Foreskin melanocyte (primary cell): ENCODE measurements at places on chromosomes 16 and 17.

DNA sequence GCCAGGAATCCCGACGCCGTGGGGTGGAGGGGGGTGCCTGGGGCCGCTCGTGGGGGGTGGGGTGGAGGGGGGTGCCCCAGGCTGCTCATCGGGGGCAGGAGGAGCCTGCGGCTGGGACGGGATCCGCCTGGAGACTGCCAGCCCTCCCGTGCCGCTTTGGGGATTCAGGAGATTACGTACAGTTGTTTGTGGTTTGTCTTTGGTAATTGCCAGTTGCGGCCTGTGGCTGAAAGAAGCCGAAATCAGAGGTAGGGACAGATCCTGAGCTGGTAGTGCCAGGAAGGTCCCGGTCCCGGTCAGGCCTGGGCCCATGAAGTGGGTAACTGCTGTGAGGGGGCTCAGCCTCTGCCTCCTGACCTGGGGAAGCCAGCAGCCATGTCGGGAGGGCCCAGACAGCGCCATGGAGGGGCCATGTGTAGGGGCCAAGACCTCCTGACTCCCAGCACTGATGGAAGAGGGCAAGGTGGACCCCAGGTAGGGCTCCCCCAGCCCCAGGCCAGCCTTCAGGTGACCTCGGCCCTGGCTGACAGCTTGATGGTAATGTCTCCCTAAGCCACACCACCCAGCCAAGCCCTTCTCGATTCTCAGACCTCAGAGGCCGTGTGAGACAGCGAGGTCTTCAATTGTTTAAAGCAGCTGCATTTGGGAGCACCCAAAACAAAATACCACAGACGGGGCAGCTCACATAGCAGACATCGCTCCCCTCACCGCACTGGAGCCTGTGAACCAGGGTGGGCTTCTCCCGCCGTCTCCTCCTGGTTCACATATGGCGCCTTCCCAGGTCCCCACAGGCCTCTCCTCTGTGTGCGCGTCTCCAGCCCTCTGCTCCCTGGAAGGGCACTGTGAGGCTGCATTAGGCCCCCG is 34.9 kb upstream of the SSTR5 start:
- DNase-seq: no peak

DNA sequence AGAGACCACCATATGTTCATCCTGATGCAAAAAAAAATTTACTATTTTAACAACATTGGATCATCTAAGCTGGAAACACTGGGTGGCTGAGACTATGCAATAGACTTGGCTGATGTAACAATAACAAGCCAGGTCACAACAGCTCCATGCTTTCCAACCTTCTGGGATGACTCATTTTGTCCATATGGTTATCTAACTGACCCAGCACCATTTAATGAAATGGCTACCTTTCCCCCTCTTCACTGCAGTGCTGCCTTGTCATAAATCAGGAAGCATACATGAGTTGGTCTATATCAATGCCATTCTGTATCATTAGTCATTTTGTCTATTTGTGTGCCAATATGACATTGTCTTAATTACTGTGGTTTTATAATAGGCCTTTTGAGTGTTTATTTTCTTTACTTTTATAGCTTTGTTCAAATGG is 217.6 kb upstream of the KCNJ16 start:
- no peak for DNase-seq

DNA sequence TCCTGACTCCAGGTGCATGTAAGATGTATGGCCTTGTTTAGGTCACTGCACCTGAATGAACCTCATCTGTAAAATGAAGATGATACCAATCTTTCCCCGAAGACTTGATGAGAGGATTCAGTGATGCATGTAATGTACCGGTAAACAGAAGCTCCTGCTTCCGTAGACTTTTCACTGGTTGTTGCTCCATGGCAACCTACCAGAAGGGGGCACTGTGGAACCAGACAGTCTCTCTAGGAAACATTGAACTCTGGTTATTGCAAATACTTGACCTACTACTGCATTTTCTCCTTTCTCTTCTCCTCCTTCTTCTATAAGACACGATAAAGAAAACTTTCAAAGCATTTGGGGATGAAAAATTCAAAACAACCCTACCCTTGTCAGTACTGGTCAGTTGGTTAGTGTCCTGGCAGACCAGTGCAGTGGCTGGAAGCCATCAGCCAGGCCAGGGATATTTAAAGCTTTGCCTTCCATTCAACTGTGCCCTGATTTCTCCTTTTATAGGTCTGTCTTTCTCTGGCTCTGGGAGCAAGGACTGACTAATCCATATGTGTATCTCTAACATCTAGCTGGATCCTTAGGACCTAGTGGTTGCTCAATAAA is 667.4 kb upstream of the SALL1 start:
- peak; percentile 16 for DNase-seq

DNA sequence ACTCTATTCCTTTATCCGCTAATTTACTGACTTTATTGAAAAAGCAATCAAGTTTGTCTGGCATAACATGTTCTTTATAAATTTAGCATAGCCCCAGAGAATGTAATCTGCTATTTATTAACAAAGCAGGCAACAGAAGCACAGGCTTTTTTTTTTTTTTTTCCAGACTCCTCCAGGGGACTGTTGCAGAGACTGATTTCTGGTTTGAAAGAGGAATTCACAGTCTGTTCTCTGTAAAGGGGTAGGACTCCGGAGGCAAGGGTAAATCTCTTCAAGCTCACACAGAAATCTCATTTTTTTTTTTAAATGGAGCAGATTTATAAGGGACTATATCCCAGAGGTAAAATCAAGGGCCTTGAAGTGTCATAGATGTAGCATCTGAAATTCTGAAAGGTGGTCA is 1386.5 kb upstream of the CDH8 start:
- no peak for DNase-seq

DNA sequence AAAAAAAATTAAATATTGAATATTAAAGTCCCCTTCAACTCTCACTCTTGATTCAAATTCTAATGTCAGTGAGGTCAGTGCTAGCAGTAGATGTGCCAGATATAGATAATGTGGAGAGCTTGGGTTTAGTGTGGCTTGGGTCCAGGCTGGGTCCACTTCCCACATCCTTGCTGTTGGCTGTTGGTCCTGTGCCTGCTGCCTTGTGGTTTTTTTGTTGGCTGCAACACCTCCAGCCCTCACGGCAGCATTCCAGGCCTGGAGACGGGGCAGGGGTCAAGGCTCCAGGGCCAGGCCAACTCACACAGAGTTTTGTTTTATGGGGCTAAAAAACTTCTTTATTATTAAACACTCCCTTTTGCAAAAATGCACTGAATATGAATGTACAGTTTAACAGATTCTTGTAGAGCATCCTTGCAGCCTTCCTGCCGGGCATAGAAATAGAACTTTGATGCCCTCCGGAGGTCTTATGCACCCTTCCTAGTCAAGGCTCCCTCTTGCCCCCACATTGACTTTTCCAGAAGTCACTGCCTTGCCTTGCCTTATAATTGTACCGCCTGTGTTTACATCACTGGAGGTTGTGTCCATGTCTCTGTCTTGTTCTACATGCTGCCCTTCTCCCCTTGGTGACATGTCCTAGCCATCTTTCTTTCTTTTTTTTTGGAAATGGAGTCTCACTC is 25.5 kb upstream of the MYO15B start:
- DNase-seq: no peak

- no peak for DNase-seq
Measured at GRCh38 chr17:36653856-36654255, 52.5 kb downstream of the MRM1 start.

- DNase-seq: no peak
Measured at GRCh38 chr17:78908426-78908825, 5.4 kb upstream of the CEP295NL start.

- DNase-seq: no peak
Measured at GRCh38 chr16:24825696-24826095, 20.1 kb upstream of the SLC5A11 start.

- no peak for DNase-seq
Measured at GRCh38 chr17:14301279-14302090, 604 bp downstream of the HS3ST3B1 start.

DNA sequence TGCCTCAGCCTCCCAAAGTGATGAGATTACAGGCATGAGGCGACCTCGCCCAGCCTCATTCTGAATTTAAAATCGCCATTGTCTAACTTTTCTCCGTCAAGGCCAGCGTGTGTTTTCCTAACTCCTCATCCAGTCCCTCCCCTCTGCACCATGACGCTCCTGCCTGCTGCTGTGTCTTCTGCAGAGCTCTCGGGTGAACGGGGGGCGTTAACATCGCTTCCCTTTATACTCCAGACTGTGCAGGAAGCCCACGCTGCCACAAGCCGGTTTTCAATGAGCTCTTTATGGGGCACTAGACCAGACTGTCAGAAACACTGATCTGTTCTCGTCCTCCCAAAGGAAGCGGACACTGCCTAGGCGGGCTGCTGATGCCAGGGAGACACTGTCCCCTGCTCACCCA is 13.2 kb downstream of the AANAT start:
- peak; percentile 66 for DNase-seq

DNA sequence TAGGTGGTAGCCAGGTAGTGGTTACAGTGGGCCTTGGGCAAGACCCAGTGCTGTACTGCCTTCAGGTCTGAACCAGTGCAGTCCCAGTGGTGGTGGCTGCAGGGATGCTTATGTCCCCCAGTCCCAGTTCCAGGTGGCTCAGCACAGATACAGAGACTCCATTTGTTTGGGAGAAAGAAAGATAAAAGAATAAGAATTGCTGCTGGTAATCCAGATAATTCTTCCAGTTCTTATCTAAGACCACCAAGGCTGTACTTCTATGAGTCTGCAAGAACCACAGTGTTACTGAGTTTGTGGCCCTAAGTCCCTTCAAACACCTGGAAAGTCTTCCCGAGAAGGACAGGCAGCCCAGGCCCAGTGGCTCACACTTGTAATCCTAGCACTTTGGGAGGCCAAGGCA is 33.9 kb upstream of the ATP2C2 start:
- no peak for DNase-seq

DNA sequence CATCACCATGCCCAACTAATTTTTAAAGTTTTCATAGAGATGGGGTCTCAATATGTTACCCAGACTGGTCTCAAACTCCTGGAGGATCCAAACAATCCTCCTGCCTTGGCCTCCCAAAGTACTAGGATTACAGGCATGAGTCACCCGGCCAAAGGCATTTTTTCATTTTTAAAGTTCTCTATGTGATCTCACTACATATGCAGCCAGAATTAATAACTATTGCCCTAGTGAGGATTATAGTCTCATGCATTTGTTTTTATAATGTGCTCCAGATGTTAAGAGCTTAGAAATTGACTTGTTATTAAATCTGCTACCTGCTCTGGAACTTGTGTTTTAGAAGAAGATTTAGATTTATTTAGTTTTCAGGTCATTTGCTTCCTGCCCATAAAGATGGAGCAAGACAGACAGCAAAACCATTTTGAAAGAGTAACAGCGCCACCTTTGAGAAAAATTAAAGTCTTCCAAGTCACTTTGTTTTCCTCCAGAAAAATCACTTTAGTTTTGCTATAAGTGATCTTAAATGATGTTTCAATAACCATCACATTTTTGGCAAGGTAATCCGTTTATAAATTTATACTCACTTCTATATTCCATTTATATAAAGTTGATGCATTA is 79.5 kb downstream of the CA4 start:
- DNase-seq: no peak

- DNase-seq: peak; percentile 59
Measured at GRCh38 chr17:45385331-45385997, 47.2 kb downstream of the ARHGAP27 start.
